Activated T-cell treated with anti-CD3 and anti-CD28 coated beads, Interleukin-2, amount 50 U/mL, for 72 hours (primary cell): ENCODE measurements at places on chromosomes 6 and 20. TPM values are rescaled to one million over a fixed set of nuclear protein-coding genes. Genes with fewer than 3 reads are reported as not detected.

Gene SLC35D3
- not detected for total RNA-seq

Gene SYCP2
- 11.9 TPM for total RNA-seq

Gene CASS4
- 6.9 TPM for total RNA-seq

Gene MRPS18B
- total RNA-seq: 132 TPM

Gene GPSM3
- 192 TPM for total RNA-seq

Gene TLDC2
- total RNA-seq: not detected

Gene IMPG1
- total RNA-seq: not detected

Gene CDKN1A
- total RNA-seq: 59.9 TPM

GRCh38 chr20:23308908-23309307 lies 41.7 kb upstream of the NXT1 start:
- DNase-seq: no peak
- H3K27ac ChIP-seq: no peak overlapping the region
- no peak overlapping the region for H3K4me3 ChIP-seq

DNA sequence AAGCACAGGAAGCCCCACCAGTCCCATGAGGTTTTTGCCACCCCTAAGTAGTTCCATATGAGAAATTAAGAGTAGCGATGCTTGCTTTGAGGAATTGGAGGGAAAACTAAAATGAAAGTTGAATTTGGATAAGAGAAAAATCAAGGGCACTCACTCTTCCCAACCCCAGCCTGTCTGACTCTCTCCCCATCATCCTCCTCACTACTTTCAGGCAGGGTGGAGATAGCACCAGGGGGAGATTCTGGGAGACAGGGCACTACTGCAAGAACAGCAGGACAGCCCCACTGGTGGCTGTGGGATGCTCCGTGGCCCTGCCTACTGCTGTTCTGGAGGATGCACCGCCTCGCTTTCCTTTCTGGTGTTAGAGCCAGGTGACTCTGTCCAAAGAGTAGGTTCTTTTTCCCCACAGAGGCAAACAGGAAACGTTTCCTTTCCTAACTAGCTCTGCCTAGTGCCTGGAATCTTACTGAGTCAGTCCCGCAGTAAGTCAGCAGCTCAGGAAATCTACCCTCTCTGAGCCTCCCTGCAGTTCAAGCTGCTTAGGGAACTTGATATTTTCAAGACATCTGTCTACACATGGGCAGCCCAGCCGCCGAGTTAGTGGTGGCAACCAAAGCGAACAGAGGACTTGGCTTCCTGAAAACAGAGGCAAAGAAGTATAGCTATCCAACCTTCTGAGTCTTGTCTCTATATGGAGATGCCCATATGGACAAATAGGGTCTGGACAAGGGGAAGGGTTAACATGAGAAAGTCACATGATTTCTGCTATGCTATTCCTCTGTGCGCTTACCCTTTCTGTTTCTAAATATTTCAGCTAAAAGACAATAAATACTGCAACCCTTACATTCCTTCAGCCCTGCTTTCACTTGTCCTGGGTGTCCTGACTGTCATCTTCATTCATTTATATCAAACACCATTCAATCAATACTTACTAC lies 11.4 kb downstream of the HLA-E start:
- H3K4me1 ChIP-seq: peaks cover 44% of the 10 kb centered on the region
- no peak for DNase-seq
- H3K36me3 ChIP-seq: peaks cover 2% of the 10 kb centered on the region

DNA sequence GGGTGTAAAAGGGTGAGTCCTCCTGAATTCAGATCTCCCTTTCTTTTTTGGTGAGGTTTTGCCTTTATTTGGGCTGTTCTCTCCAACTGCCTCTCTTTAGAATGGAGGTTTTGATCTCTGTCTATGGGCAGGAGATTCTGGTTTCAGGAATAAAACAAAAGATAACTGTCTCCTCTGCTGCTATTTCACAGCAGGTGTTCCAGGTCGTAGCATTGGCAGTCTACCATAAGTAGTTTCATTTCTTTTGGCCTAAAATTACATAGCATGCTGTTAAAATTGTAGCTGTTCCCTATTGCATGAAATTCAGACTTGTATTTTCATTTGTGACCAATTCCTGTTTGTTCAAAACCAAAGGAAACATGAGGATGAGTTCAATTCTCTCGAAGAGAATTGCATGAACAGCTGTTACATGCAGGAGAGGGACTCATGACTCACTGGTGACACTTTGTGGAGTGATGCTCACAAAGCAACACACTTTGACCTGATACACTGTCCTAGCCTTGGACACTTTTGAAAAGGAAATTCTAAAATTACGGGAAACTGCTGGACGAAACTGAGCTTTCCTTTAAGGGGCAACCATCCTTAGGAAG lies 76.8 kb upstream of the SIRPG start:
- DNase-seq: peak; percentile 30
- H3K36me3 ChIP-seq: peaks cover 2% of the 10 kb centered on the region
- H3K27ac ChIP-seq: no peak overlapping the region
- peak overlapping the region; percentile 49 for H3K4me3 ChIP-seq

- H3K36me3 ChIP-seq: no peaks in the 10 kb centered on the region
- no peak for DNase-seq
- H3K4me3 ChIP-seq: no peak overlapping the region
- H3K4me1 ChIP-seq: peaks cover 6% of the 10 kb centered on the region
Measured at GRCh38 chr6:72948153-72948552, 277.1 kb downstream of the KHDC1L start.

GRCh38 chr6:13395272-13396237 lies 67.2 kb upstream of the TBC1D7 start:
- H3K27ac ChIP-seq: no peak overlapping the region
- no peak overlapping the region for H3K4me3 ChIP-seq
- no peaks in the 10 kb centered on the region for H3K36me3 ChIP-seq
- H3K27me3 ChIP-seq: no peaks in the 10 kb centered on the region
- DNase-seq: no peak
- H3K4me1 ChIP-seq: peaks cover 7% of the 10 kb centered on the region

DNA sequence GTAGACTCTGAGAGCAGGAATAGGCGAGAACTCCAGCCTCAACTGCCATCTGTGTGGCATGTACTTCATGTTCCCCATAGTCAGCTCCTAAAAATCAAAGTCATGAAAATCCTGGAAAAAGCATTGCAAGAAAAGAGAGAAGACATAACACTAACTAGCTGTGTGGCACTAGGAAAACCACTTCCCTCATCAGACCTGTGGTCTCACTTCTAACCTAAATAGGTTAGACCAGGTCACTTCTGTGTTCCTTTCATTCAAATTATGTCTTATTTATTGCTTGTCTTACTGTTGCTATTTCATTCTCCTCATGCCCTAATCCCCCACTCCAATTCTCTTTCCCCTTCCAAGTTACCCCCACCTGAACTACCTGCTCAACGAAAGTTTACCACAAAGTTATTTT lies 70.2 kb downstream of the TNFRSF21 start:
- H3K36me3 ChIP-seq: no peaks in the 10 kb centered on the region
- H3K27me3 ChIP-seq: no peaks in the 10 kb centered on the region
- no peak for DNase-seq
- no peak overlapping the region for H3K27ac ChIP-seq

GRCh38 chr6:2792330-2793110 lies 27.3 kb downstream of the WRNIP1 start:
- no peaks in the 10 kb centered on the region for H3K36me3 ChIP-seq
- DNase-seq: no peak
- H3K27ac ChIP-seq: peak overlapping the region; percentile 83
- H3K4me3 ChIP-seq: peak overlapping the region; percentile 72
- no peaks in the 10 kb centered on the region for H3K27me3 ChIP-seq

GRCh38 chr20:36236786-36237121 lies 476 bp downstream of the AAR2 start:
- peaks cover 3% of the 10 kb centered on the region for H3K36me3 ChIP-seq
- no peaks in the 10 kb centered on the region for H3K27me3 ChIP-seq
- H3K4me1 ChIP-seq: peaks cover 27% of the 10 kb centered on the region
- no peak for DNase-seq
- H3K27ac ChIP-seq: peak overlapping the region; percentile 94
